ENCODE measurements at places on chromosomes 11 and 22. TPM values are rescaled to one million over a fixed set of nuclear protein-coding genes. Genes with fewer than 3 reads are reported as not detected.

OR51E1 gene
- total RNA-seq, result not detected

CFL1 gene
- 1,321 TPM for total RNA-seq

GRK3 gene
- 7.6 TPM for total RNA-seq

NECTIN1 gene
- total RNA-seq, result 5.8 TPM

POTEH gene
- total RNA-seq, result not detected

DRD2 gene
- total RNA-seq, result not detected

FDXACB1 gene
- total RNA-seq, result 0.97 TPM

WEE1 gene
- 31.4 TPM for total RNA-seq

LSP1 gene
- 8.7 TPM for total RNA-seq

CDK2AP2 gene
- 33.5 TPM for total RNA-seq

OSBP2 gene
- 1.6 TPM for total RNA-seq

MIF gene
- 833 TPM for total RNA-seq

DEPDC5 gene
- total RNA-seq, result 2.8 TPM

DDIAS gene
- 2.9 TPM for total RNA-seq

HBB gene
- total RNA-seq, result not detected

FAM83F gene
- total RNA-seq, result not detected

TRABD gene
- total RNA-seq, result 27.1 TPM

KCNQ1OT1 gene
- 1.4 TPM for total RNA-seq

SLC16A8 gene
- not detected for total RNA-seq

HOATZ gene
- total RNA-seq, result not detected

CHST1 gene
- 12.3 TPM for total RNA-seq

TBX10 gene
- total RNA-seq, result not detected

OR5P2 gene
- total RNA-seq, result not detected
